ENCODE measurements at places on chromosomes 1 and 21.
A peak's percentile ranks its signal among the peaks of the same experiment; 100 is the strongest.

- no peak for DNase-seq
Measured at GRCh38 chr1:203082571-203083462, 3.0 kb downstream of the MYOG start.

GRCh38 chr1:211705467-211706091 lies 30.2 kb upstream of the NEK2 start:
- DNase-seq: no peak

DNA sequence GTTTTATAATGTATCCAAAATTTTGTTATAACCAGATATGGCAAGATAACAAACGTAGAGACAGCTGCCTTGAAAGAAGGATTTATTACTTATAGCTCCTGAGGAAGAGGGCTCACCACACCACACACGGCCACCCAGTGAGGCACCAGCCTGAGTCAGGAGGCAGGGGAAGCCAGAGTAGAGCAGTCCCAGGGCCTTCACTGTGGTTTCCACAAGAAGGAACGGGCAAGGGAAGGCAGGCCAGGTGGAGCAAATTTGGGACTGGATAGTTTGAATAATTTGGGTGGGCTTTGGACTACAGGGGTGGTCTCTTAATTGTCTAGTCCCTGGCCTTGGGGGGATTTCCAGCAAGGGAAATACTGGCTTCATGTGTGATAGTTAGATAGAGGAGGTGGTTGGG lies 72.5 kb downstream of the RRAGC start:
- DNase-seq: no peak

DNA sequence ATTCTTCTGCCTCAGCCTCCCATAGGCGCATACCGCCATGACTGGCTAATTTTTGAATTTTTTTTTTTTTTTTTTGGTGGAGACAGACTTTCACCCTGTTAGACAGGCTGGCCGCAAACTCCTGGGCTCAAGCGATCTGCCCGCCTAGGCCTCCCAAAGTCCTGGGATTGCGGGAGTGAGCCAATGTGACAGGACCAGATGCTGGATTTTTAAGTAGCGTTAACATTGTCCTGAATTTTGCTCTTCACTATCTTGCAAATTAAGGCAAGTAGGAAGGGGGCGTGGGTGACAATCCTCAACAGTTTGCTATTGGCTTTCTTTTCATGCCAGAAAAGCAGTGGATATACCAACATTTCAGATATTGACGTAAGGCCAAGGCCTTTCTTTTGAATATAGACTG lies 49.7 kb upstream of the TSNAX start:
- DNase-seq: no peak

DNA sequence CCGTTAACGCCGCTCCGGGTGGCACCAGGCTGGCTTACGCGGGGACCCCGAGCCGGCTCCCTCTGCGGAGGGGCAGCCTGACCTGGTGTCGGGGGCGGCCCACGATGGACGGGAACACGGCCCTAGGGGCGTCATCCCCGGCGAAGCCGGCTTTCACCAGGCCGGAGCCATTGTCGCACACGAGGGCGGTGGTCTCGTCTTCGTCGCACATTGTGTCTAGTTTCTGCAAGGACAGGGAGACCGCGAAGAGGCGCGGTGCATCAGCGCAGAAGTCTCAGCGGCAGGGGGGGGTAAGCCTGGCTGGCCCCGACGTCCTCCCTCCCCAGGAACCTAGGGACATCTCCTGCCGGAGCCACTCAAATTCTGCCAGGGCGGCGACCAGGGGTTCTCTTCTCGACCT lies 989 bp downstream of the ACTA1 start:
- DNase-seq: no peak

DNA sequence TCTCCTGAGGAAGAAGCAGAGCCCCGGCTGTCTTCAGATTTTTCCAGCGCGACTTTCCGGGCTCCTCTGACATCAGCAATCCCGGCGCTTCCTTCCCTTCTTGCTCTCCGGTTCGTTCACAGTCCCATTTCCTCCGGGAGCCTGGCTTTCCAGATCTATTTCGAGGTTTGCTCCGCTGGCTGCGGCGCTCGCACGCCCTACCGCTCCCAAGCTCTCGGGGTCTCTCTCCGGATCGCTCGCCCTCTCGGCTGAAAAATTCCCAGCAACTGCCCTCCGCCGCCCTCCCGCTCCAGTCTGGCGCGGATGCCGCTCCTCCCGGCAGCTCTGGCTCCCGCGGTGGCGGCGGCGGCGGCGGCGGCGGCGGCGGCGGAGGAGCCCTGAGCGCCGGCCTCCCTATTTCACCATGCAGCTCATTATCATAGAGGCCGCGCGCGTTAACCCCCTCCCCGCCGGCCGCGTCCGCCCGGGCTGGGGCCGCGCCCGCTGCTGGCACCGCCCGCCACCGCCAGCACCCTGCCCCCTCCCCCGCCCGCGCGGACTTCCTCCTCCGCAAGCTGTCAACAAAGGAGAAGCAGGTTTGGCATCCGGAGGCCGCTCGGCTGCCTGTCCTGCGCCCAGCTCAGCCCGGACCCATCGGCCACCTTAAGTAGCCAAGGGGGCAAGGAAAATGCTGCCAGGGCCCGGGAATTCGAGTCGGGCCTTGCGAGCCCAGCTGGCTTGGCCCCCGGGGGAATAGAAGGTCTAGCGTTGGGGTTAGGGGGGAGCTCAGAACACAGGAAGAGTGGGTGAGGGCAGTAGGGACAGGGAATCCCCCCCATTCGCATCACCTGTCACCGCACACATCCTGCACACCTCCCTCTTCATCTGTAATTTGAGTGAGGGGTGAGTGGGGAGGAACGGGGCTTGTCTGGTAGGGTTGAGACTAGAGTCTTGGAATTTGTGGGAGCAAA lies at the start of gene PLXNA2:
TSS of gene PLXNA2 (minus strand) at position 418 of the 950 bp plus-strand sequence. CDS start 26,462 bp downstream, outside the sequence.
- peak; percentile 64 for DNase-seq

- DNase-seq: no peak
Measured at GRCh38 chr1:94992161-94992560, 65.3 kb upstream of the CNN3 start.

- no peak for DNase-seq
Measured at GRCh38 chr1:115452600-115453329, 114.7 kb upstream of the NGF start.

GRCh38 chr1:190068304-190068703 lies 409.4 kb downstream of the BRINP3 start:
- no peak for DNase-seq

DNA sequence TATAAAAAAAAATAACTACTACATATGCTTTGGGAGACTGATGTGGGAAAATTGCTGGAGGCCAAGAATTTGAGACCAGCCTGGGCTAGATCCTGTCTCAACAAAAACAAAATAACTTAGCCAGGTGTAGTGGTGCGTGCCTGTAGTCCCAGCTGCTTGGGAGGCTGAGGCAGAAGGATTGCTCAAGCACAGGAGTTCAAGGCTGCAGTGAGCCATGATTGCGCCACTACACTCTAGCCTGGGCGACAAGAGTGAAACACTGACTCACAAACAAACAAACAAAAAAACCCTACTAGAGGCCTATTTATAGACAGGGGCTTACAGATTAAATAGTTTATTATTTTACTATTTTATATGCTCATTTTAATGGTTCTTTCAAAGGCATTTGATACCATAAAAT lies 80.0 kb downstream of the LHX4 start:
- no peak for DNase-seq

DNA sequence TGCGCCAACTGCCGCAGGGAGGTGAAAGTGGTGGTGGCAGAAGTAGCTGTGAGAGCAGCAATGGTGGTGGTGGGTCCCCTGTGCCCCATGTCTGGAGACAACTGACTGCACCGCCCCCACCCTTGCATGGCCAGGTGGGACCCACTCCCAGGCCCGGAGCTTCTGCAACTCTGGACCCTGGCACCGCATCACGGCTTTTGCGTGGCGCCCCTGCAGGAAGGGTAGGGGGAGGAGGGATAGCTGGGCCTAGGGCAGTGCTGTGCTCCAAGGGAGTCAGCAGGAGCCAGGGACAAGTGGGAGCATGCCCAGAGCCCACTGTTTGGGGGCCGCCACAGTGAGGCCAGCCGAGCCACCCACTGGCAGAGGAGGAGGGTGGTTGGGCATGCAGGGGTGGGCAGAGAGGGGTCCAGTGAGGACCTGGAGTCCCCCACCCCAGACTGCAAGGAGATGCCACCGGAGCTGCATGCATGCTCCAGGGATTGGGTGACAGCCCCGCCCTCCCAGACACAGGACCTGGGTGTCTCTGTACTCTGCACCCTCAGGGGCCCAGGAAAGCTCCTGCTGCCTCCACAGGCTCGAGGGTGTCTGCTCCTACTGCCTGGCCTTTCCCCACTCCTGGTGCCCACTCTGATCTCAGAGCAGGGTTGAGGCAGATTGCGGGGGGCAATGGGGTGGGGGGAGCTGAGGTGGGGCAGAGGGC lies 9.8 kb upstream of the CTTNBP2NL start:
- no peak for DNase-seq

- no peak for DNase-seq
Measured at GRCh38 chr1:53470155-53470554, 11.0 kb downstream of the DMRTB1 start.

DNA sequence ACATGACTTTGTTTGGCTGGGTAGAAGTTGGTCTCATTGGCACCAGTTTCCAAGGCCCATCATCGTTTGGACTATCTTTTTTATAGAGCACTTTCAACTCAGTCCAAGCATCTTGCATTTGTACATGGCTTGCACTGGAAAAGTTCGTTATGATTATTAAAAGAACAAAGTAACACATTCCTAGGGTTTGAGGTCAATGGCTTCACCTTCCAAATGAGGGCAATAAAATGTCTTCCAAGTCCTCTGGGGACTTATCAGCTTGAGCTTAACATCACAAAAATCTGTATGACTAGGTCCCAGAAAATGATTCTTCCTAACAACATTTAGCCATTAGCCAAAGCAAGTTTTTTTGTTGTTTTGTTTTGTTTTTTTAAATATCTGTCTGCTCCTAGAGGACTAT lies 610.8 kb downstream of the LMO4 start:
- no peak for DNase-seq

GRCh38 chr1:203609979-203610493 lies 16.6 kb upstream of the ATP2B4 start:
- no peak for DNase-seq

DNA sequence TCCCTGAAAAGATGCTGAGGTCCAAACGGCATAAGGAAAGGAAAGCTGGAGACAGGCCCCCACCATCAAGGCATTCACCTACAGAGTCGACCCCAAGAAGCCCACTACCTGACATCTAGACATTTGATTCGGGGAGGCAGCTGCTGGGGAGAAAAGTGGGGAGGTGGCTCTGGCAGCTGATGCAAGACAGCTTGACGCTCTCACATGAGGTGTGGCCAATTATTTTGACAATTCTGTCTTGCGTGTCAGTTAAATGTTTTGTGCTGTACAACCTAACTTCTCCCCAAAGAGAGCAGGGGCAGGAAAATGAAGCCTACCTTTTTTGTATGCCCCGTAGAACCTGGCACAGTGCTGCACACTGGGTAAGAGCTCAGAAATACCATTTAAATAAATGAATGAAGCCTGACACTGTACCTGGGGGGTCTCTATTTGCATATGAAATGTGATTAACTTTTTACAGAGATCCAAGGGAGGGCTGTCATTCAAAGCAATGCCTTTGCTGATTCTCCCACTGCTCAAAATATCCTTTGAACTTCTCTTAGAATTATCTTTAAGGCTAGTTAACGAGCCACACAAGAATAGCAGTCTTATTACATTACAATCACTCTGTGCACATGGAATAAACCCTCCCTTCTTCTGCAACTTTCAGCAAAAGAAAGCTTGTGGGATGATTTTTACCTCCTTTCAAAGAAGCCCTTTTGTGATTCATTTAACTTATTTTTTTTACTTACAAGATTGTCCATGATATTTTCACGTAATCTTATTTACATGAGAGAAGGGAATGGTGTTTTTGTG lies 163.2 kb downstream of the TNR start:
- no peak for DNase-seq

DNA sequence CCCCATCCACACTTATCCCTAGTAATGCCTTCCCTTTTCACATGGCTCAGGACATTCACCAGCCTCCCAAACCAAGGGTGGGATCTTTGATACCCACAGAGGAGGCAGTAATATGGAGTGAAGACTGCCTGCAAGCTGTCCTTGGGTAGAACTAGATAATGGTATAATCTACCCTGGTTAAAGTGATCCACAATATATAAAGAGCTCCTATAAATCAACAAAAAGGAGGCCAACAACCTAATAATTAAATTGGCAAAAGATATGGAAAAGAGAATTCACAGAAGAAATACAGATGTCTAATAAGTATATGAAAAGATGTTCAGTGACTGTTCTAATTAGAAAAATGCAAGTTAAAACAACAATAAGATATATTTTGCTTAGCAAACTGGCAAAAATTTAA lies 30.7 kb upstream of the SPOCD1 start:
- no peak for DNase-seq

DNA sequence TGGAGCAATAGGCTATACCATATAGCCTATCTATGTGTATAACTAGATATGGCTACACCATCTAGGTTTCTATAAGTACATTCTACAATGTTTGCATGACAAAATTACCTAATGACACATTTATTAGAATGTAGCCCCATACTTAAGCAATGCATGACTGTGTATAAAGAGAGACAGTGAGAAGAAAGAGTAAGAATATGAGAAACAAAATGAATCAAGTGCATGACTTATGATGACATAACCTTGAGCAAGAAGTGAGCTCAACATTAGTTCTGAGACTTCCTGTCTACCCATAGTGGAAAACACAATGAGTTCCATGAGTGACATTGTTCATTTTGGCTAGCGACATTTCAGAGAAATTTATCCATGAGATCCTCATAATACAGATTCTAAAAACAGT lies 10.1 kb downstream of the SLC44A5 start:
- DNase-seq: no peak

DNA sequence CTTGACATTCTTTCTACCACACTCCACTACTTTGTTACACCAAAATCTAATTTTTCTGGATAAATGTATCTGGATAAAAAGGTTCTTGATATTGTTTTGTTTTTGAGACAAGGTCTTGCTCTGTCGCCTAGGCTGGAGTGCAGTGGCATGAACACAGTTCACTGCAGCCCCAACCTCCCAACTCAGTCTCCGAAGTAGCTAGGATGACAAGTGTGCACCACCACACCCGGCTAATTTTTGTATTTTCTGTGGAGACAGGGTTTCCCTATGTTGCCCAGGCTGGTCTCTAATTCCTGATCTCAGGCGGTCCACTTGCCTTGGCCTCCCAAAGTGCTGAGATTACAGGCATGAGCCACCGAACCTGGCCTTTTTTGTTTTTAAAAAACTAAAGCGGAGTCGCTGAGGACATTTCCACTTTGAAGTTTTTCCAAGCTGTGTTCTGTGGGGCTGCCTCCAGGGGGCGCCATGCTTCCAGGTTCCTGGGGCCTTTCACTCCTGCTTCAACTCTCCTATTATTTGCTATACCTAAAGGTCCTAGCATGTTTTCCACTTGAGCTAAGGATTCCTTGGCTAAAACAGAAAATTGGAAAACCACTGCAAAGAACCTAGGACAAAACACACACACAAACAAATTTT lies 14.1 kb upstream of the NCMAP start:
- peak; percentile 48 for DNase-seq

DNA sequence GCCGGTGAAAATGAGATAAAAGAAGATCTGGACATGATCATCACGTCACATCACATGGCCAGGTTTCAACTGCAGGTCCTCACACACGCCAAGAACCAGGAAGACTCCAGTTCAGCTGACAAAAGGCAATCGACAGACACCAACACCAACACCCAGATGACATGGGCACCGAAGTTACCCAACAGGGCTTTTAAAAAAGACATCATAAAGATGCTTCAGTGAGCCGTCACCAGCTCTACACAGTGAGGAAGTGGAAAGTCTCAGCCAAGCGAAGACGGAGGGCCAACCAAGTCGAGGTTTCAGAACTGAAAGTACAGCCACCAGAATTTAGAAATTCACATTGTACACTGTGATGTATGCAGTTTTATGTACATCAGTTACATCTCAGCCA lies 154.3 kb upstream of the COL6A1 start:
- peak; percentile 21 for DNase-seq

GRCh38 chr21:43740497-43741156 lies 21.7 kb downstream of the PDXK start:
- no peak for DNase-seq

Data from activated T-cell treated with anti-CD3 and anti-CD28 coated beads, Interleukin-2, amount 50 U/mL, for 48 hours (primary cell).